Stimulated activated CD4-positive, alpha-beta T cell treated with anti-CD3 and anti-CD28 coated beads, Interleukin-15, amount 100 ng/mL, for 24 hours (primary cell): ENCODE measurements at places on chromosomes 3 and 15.
A peak's percentile ranks its signal among the peaks of the same experiment; 100 is the strongest.

GRCh38 chr3:110470310-110470709, 601.3 kb upstream of the NECTIN3 start:
- DNase-seq, result no peak

- no peak for DNase-seq
These were observed 122.9 kb downstream of the NSUN3 start for GRCh38 chr3:94185753-94186152.

DNA sequence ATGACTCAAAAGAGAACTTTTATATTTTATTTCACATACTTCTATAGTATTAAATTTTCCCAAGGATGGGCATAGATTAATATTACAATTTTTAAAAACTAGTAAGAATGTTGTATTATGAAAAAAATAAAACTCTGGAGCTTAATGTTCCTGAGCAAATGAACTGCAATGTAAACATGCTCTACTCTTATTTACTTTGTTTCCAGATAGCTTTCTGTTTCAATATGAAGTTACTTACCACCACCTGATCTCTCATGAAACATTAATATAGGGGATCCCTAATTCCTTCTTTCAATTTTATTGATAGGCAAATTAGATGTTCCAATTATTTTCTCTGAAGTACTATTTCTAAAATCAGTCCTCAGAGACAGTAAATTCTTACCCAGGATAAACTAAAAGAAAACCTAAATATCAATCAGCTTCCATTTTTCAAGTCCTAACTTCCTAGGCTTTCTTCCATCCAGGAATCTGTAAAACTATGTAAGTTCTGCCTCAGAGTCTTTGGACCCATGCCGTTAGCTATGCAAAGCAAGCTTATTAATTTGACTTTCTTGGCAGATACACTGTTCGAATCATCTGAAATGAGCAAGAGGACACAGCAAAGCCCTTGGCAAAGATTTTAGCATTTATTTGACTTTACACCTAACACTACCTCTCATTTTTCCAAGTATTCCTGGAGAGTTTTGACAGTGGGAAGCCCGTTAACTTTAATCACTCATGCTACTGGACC, 93.2 kb downstream of the PLCH1 start:
- no peak for DNase-seq

DNA sequence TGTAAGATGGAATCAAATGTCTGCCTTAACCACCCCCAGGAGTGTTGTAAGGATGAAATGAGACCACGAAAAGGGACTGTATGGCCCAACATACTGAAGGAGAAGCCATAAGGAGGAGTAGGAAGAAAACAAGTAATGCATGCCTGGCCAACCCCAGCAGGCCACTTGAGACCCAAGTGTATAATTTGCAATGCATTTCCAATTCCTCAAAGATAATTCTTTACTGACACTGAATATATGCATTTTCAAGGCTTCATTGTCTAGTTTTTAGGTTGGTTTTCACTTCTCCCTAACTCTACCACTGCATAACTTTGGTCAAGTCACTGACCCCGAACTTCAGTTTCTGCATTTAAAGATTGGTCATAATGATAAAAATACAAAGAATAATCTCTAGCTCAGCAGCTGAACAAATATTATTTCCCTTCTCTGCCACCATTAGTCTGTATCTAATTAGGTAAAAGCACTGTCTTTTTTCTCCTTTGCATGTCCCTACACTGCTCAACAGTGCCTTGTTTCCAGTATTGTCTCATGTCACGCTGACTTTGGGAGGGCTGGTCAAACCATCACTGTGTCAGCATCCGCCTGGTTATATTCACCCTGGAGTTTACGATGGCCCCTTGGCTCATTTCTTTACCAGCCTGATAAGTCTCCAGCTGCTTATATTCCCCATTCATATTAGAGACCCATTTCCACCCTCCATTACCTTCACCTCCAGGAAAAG, 378.6 kb downstream of the NTRK3 start:
- DNase-seq, result no peak

- DNase-seq, result no peak
These were observed 92.0 kb downstream of the ZNF609 start for GRCh38 chr15:64552281-64552948.

DNA sequence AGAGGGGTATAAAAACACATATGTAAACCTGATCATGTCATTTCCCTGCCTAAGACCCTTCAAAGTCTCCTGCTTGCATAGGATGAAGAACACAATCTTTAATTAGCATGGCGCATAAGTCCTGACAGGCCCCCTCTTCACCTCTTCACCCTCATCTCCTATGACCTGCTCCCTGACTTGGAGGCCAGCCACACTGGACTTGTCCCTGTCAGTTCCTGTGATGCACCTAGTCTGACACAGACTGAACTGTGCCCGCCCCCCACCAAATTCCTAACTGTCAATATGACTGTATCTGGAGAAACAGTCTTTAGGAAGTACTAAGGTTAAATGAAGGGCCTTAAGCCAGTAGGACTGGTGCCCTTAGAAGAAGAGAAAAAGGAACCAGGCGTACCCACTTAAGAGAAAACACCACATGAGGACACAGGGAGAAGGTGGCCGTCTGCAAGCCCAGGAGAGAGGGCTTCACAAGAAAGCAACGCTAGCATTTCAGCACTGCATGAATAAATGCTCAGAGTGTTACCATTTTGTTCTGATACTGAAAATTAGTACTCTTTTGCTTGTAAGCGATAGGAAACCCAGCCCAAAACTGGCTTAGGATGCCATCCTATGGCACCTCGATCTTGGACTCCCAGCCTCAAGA, 34.0 kb downstream of the MRPL46 start:
- DNase-seq, result no peak

GRCh38 chr3:167895684-167896083, 160.2 kb downstream of the SERPINI1 start:
- no peak for DNase-seq

- DNase-seq, result no peak
These were observed 292.9 kb upstream of the NR2F2 start for GRCh38 chr15:96037584-96037983.

DNA sequence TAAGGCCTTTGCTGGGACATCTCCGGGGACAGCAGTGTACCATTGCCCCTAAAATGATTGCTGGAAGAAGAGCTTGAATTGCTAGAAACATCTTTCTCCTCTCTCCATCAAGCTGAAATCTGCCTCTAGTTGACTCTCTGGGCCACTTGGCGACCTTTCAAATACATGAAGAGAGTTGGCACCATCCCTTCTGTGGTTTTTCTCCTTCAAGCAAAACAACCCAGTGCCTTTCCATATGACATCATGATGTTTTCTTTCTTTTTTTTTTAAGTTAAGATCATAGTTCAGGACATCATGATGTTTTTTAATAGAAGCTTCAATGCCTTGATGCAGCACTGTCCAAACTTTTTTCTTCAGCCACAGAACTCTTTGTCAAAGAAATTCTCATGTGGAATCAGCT, 144.0 kb upstream of the PTPRG start:
- DNase-seq, result no peak

DNA sequence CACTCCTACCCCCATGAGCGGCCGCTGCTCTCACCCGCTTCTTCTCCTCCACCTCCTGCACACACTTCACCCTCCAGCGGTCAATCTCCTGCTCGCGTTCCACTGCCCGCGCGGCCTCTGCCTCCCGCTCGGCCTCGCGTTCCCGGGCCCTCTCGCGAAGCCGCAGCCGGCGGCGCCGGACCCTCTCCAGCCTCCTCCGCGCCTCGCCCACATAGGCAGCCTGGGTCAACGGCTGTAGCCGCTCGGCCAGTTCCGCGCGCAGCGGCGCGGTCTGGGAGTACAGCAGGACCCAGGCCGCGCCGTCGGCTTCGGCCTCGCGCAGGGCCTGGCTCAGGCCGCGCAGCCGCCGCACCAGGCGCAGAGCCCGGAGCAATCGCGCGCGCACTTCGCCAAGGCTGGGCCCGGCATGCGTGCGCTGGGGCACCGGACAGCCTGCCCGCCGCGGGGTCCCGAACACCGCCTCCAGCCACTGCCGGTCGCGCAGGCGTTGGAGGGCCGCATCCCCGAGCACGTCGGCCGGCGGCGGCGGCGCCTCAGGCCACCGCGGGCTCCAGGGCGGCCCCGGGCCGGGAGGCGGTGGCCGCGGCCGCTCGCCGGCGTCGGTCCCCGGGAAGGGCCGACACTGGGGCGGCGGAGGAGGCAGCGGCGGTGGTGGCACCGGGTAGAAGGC, 595 bp downstream of the PDCD7 start:
- peak; percentile 41 for DNase-seq

DNA sequence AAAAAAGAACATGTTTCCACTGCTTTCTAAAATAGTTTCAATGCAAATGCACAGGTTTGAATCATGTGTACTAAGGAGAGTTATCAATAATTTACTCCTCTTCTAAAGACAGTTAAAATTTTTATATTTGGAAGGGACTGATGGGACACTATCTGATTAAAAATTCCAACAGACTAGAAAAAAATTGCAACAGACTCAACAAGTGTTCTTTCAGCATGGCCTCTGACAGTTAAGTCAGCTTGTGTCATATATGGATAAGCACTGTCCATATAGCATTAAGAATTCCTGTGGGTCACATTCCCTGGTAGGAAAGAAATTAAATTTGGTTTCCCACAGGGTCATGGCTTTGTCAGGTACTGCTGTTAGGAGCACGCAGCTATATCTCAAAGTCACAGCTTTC, 96.8 kb downstream of the OSBPL10 start:
- no peak for DNase-seq

DNA sequence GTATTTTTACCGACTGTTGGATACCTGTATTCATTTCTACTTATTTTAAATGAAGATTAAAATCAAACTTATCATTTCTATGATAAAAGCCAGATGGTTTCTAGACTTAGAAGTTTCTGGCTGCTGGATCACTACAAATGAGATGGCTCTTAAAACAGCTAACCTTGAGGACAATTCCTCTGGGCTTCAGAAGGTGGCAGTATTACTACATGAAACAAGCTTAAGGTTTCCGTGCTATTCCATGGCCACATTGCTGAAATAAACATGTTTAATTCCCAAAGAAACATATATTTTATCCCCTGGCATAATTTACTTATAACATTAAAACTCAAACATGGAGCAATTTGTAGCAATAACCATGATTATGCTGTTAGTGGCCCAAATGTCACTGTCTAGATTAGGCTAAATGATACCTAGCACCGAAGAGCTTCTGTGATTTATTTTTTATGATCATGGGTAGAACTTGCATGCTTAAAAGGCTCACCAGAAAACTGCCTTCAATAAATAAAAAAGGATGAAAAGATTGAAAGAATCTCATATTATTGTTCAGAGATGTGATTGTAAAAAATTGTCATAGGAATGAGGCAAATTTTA, 204.0 kb upstream of the NANOGP8 start:
- DNase-seq, result no peak

- no peak for DNase-seq
These were observed 40.2 kb upstream of the UBE2E2 start for GRCh38 chr3:23162934-23163333.

GRCh38 chr3:157865352-157866000, 240.7 kb downstream of the SHOX2 start:
- peak; percentile 63 for DNase-seq

GRCh38 chr15:57424628-57425405, 48.5 kb downstream of the CGNL1 start:
- DNase-seq, result no peak

DNA sequence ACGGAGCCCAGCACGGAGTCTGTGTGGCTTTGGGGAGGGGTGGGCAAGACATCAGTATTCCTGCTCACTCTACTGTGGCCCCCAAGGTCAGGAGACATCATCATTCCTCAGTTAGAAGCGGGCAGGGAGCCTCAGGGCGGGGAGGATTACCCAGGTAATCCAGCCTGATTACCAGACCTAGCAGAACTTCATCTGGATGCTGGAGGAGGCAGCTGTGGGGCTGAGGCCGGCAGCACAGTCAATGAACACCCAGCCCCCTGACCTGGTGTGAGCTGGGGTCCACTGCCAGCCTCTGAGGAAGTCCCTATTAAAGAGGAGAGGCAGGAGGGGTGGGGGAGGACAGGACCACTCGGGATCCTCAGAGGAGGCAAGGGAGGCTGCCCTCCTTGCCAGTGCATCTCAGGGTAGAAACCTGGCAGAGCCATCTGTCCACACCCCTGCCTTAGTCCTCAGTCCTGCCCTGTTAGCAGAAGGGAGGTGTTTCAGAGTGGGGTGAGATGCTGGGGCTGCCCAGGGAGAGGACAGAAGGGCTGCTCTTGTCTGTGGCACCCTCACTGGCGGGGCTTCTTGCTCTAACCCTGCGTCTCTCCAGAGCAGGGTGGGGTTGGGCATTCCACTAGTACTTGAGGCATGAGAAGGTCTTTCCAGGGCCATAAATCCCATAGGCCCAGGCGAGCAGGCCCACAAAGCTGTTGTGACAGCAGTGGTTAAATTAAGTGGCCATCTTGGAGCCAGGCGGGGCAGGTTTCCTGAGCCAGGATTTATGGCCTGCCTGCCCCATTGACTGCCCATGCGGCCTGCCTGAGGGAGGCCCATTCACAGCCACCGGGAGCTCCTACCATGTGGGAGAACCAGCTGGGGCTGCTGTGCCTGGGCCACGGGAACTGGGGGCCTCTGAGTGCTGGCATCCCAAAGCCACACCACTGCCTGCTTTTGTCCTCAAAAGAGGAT, 82.1 kb downstream of the LINGO1 start:
- no peak for DNase-seq

DNA sequence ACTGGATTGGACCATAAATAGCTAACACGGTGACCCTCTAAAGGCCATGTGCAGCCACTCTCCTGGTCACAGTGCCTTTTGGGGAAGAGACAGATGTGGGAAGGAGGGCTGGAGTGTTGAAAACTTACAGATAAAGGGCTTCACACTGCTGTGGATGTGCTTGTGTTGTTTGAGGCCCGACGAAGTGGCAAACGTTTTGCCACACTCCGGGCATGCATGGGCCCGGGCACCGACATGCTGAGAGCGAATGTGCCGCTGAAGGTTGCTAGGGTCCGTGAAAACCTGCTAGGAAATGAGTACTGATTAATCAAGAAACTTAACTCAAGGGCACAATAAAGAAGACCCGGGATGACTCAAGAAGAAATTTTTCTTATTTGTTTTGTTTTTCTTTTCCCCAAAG, 542.6 kb downstream of the MECOM start:
- no peak for DNase-seq

DNA sequence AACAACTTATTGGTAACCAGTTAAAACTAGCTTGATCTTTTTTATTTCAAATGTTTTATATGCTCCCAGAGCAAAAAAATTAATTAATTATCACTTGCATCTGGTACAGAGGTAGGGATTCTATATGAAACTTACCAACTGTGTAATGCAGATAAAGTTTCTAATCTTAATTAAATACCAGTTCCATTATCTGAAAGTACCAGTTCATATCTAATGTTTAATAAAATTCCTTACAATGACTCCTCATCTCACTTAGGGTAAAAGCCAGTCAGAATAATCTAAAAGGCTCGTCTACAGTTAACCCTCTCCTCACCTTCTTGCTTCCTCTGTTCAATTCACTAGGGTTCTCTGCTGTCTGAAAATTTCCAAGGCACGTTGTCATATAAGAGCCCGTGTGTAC, 384.8 kb downstream of the RBMS3 start:
- DNase-seq, result no peak

DNA sequence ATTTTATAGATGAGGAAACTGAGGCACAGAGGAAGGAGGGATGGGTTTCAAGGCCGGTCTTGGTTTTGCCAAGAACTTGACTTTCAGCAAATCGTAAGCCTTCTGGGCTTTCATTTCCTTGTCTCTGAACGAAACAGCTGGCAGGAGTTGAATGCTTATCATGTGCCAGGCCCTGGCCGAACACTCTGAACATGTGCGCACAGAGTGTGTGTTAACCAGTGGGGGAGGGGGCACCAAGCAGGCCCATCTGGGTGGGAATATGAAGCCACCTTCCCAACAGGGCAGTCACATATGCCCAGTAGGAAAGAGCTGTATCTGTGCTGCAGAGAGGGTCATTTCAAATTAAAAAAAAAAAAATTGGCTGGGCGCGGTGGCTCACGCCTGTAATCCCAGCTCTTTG, 29.3 kb downstream of the ZNF710 start:
- no peak for DNase-seq
